ENCODE measurements at places on chromosomes 5 and 9. TPM values are rescaled to one million over a fixed set of nuclear protein-coding genes. Genes with fewer than 3 reads are reported as not detected.

DNA sequence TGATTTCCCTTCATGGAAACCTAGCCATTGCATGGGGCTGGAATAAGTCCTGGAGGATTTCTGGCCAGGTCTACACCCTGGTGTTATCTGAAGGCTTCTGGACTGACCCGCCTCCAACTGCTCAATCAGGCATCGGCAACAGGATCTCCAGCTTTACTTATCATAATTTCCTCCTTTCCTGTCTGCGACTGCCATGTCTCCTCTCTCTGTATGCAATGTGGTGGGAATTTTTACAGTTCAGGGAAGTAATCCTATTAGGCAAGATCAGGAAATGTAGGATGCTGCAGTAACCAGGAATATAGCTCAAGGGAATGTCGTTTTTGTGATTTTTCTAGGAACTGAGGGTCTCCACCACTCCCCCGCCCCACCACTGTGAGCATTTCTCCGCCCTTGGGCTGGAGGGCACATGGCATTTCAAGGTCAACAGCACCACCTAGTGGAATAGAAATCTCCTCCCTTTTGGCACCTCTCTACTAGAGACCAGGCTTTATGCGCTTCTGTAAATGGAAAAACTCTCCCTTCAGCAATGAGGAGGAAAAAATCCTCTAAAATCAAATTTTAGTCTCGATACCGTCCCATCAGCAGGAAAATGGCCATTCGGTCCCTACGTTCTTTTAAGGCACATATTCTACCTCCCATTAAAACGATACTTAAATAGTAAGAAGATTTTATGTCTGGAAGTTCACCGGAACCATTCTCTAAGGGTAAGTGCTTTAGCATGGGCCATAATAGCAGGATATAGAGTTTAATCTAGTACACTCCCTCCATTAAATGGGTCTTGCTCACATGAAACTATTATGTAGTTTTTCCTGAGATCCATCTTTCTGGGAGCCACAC lies 93.0 kb downstream of the YTHDC2 start:
- H3K36me3 ChIP-seq, result no peaks in the 10 kb centered on the region
- H3K4me3 ChIP-seq, result peak overlapping the region; percentile 9
- H3K27me3 ChIP-seq, result no peaks in the 10 kb centered on the region
- no peak overlapping the region for H3K27ac ChIP-seq
- H3K4me1 ChIP-seq, result peaks cover 5% of the 10 kb centered on the region
- DNase-seq, result peak; percentile 73

The MRPS27 gene
- 41.6 TPM for total RNA-seq

DNA sequence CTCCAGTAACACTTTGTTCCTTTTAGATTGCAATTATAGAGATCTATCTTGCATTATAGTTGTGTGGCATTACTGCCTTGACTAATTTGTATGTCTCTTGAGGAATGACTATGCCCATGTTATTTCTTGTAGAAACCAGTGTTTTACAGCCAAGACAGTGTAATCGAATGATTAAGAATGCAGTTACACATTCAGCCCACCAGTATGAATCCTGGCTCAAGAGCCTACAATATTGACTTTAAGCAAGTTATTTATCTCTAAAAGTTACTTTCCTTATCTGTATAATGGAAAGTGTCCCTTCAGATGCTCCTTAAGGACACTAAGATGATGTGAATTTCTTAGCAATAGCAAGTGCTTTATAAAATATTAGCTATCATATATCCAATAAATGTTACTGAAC lies 9.7 kb upstream of the SNX24 start:
- no peak for DNase-seq
- no peak overlapping the region for H3K4me3 ChIP-seq
- no peaks in the 10 kb centered on the region for H3K27me3 ChIP-seq
- no peaks in the 10 kb centered on the region for H3K36me3 ChIP-seq
- H3K4me1 ChIP-seq, result no peaks in the 10 kb centered on the region

DNA sequence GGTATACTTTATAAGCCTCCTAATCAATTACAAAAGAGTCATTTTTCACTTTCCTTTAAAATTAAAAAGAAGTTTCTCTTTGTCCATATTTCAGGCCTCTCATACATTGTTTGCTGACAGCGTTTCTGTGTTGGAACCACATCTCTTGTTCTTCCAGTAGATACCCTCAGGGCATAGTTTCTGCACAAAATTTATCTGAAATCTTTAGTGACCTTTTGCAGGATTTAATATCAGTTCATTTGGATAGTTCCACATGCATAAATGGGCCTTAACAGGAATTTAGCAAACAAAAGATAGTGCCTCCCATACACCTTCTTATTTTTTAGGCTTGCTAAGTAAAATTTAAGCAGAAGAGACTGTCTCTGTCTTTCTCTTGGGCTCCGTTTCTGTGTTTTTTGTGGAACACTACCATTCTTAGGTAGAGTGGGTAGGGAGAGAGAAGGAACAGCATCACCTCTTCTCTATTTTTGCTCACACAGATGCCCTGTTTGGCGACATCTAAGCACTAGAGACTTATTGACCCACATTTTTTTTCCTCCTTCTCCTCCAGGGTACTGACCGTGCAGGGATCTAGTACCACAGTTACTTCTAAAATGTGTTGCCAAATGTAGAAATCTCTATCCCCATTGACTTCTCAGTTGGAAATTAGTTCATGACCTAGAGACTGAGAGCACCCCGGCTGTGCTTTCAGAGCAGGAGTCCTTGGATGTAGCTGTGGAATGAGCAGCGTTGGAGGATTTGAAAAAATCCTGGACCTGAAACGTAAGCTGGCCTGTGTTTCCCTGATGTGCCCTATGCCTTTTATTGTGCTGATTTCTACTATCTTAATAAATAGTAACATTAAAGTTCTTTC lies 22.1 kb downstream of the ARHGAP26 start:
- H3K27ac ChIP-seq, result peak overlapping the region; percentile 61
- no peak overlapping the region for H3K4me3 ChIP-seq
- no peaks in the 10 kb centered on the region for H3K36me3 ChIP-seq

DNA sequence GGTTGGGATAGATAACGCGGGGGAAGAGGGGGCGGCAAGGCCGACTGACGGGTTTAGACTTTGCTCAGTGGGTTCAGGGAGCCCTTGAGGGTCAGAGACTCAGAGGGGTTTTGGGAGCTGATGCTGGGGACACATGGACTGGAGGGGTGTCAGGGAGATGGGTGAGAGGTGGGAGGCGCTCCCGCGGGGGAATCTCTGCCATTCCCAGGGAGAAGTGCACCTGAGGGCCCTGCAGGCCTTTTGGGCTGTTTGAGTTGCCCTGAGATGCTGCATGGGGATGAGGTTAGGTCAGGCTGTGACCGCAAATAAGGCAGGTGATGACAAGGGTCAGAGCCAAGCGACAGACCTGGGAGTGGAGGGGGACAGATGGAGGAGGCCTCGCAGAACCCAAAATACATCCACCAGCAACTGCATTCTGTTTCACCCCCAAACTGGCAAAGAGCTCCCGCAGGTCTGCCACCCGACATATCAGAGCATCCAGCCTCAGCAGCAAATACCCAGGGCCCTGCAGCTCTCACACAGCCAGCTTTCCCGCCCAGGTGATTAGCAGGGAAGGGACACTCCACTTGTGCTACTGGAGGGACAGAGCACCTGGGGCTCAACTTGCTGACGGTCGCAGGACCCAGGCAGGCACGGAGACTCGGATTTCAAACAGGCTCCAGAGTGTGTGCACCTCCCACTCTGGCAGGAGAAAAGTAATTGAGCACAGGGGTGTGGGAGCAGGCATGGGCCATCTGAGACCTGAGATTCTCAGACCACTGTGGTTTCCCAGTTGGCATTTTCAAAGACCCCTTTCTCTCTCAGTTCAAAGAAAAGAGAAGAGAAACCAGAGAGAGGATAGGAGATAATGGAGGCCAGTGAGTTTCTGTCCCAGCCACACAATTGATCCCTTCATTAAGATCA lies 26.4 kb downstream of the TMOD1 start:
- DNase-seq, result no peak
- peak overlapping the region; percentile 68 for H3K27ac ChIP-seq
- H3K27me3 ChIP-seq, result no peaks in the 10 kb centered on the region
- H3K4me3 ChIP-seq, result no peak overlapping the region
- H3K4me1 ChIP-seq, result peaks cover 22% of the 10 kb centered on the region

DNA sequence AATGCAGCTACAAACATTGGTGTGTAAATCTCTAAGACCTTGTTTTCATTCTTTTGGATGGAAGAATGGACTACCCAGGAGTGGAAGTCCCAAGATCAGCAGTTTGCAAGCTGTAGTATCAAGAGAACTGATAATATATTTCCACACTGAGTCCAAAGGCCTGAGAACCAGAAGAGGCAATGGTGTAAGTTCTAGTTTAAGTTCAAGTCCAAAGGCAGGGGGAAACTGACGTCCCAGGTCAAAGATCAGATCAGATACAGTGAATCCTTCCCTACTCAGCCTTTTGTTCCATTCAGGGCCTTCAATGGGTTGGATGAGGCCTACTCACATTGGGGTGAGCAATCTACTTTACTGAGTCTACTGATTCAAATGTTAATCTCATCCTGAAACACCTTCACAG lies 80.3 kb upstream of the ERBIN start:
- no peak for DNase-seq
- no peaks in the 10 kb centered on the region for H3K4me1 ChIP-seq
- H3K27ac ChIP-seq, result no peak overlapping the region
- H3K36me3 ChIP-seq, result no peaks in the 10 kb centered on the region
- no peaks in the 10 kb centered on the region for H3K27me3 ChIP-seq

DNA sequence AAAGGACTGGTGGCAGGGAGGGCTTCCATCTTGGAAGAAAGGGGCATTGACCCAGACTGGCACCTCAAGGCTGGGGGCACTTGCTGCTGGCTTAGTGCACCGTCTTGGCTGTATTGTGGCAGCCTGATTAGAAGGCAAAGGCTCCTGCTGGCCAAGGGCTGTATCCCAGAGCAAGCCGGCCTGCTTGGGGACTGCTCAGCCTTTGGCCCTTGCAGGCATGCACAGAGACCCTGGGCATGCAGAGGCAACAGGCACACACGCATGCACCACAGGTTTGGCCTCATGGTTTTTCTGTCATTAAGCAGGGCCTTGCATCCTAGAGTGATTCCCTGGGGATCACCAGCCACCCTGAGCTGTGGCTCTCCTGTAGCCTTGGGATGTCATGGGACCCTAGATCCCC lies 29.0 kb downstream of the PITX1 start:
- H3K4me1 ChIP-seq, result no peaks in the 10 kb centered on the region
- H3K27me3 ChIP-seq, result no peaks in the 10 kb centered on the region
- no peak overlapping the region for H3K27ac ChIP-seq
- no peaks in the 10 kb centered on the region for H3K36me3 ChIP-seq
- no peak for DNase-seq

GRCh38 chr9:6171667-6172066 lies 43.9 kb upstream of the IL33 start:
- no peak overlapping the region for H3K4me3 ChIP-seq
- H3K27me3 ChIP-seq, result no peaks in the 10 kb centered on the region
- DNase-seq, result no peak
- no peaks in the 10 kb centered on the region for H3K36me3 ChIP-seq

The ARHGEF39 gene
- 2.2 TPM for total RNA-seq

The F2RL2 gene
- total RNA-seq, result not detected

The TXNDC8 gene
- total RNA-seq, result 3.5 TPM

Data from testis (tissue), 5 donors.